ENCODE measurements at places on chromosomes 11 and 22.

DNA sequence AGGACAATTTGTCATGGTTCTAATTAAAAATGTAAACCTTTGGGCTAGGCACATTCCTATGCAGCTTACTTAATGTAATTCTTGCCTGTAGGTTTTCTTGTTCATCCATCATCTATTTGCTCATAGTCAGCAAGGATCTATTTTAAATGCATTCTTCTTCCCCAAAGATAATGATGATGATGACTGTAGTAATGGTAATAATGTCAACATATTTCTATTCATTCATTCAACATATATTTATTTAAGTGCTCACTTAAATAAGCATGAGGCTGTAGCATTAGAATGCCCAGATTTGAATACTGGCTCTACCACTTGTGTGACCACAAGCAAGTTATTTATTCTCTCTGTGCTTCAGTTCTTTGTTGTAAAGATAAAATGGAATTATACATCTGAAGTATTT, 169.6 kb upstream of the SYN3 start:
- no peak for DNase-seq

- DNase-seq: no peak
These were observed 12.5 kb downstream of the PRR5L start for GRCh38 chr11:36308577-36308976.

- DNase-seq: no peak
These were observed 157.0 kb downstream of the BRD1 start for GRCh38 chr22:49670456-49671330.

- DNase-seq: no peak
These were observed 12.6 kb downstream of the PPARA start for GRCh38 chr22:46162771-46163556.

- no peak for DNase-seq
These were observed 251.8 kb upstream of the KIRREL3 start for GRCh38 chr11:127252321-127252720.

- DNase-seq: no peak
These were observed 107.2 kb upstream of the NNMT start for GRCh38 chr11:114188851-114189570.

DNA sequence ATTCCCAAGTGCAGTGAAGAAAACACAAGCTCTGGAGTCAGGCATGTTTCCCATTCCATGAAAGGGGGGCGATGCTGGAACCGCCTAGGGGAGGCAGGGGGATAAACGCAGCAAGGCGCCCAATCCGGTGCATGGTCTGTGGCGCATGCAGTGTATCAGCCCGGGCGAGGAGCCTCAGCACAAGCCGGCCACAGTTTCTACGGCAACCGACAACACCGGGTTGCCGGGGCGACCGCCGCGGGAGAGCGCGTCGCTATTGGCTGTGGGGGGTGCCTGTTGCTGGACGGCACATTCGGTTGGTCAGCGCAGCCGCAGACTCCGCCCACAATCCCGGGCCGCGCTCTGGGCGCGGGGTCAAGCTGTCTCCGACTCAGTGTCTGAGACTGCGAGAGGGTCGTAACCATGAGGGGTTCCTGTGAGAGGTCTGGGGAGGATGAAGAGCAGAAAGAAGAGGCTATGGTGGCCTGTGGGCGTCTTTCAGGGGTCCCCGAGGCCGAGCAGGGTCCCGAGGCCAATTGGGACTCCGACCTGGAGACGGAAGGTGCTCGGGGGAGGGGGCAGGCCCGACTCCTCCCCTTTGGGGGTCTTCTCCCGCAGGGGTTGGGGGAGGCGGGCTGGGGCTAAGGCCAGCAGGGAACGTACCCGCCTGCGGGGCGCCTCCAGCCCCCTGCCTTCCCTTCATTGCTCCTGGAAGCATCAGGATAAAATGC, at the start of gene LRRC74B:
Gene LRRC74B (plus strand): TSS at position 362 of the 710 bp plus-strand sequence. CDS start 41 bp downstream, at position 403.
- DNase-seq: peak; percentile 51

DNA sequence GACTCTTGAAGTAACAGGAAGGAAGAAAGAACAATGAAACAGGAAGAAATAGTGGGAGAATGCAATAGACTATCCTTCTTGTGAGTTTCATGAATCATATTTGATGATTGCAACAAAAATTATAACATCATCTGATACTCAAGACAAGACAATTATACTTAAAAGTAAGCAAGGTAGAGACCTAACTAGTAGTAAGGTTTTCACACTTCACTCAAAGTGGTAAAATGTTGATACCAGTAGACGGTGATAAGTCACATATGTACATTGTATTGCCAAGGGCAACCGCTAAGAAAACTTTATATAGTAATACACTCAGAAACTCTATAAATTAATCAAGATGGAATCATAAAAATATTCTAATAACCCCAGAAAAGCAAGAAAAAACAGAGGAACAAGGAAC, 107.8 kb downstream of the CYP2R1 start:
- DNase-seq: no peak

DNA sequence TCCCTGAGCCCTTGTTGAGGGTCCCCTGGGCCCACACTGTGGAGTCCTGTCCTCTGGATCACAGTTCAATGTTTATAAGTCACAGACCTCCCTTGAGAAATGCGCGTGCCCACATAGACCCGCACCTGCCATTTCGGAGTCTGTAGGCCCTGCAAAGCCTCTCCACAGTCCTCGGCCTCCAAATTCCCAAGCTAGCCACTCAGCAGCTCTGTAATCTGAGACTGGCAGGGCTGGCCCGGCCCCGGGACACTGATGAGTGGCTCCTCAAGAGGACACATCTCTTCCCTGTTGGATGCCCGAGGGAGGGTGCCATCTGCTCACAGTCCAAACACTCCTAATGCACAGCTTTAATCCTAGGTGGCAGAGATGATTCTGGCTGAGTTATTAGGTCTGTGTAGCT, 39.1 kb downstream of the B3GAT1 start:
- no peak for DNase-seq

DNA sequence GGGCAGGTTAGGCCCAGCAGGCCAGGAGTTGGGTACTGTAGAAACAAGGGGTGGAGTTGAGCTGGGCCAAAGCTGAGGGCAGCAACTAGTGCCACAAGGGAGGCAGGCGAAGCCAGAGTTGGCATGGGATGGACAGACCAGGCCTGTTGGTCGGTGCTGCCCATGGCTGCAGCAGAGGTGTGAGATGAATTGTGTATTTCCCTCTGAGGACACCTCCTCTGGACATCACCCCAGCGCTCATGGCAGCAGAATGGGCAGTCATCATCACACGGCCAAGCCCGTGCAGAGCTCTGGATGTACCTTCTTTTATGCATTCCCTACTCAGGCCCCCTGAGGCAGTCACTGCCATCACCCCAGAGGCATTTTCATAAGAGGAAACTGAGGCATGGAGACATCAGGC, 20.3 kb downstream of the TAB1 start:
- no peak for DNase-seq

DNA sequence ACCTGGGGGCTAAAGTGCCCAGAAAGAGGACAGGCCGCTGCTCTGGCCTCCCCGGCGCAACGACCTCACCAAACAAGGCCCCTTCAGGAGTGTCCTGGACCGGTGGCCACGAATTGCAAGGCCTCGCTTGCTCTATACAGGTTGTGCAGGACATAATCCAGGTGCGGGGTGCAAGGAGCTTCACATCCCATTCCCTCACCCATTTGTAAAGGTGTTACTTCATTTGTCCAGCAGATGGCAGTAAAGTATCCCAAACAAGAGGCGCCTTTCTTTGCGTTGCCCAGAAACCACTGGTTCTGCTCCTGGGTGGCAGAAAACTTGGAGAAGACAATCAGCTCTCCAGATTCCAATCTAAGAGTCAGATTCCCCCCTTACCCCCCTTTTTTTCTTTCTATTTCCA, 35.9 kb upstream of the PRDM11 start:
- DNase-seq: peak; percentile 50

- DNase-seq: no peak
These were observed 8.2 kb downstream of the ZNF70 start for GRCh38 chr22:23742505-23743264.

DNA sequence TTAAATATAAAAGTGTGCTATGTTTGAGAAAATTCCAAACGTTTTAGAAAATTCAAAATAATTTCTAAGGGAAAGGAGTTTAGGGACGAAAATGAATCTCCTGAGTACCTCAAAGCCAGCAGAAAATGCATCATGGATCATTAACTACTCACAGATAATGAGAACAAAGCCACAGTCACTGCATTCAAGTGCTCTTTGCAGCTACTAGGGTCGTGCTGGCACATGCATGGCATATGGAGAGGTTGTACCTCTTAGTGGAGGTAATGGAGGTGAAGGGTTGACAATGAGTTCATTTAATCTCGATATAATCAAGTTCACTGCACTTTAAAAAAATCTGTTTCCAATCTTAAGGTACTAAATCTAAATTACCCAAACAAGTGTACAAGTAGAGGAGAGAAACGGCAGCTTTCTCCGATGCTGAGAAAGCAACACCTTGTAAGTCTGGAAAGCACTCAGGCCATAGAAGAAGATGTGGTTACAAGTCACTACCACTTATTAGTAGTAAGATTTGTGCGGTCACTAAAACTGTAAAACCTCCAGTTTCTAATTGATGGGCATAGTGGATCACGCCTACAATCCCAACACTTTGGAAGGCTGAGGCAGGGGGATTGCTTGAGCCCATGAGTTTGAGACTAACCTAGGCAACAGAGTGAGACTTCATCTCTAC, 261.1 kb upstream of the ANO3 start:
- no peak for DNase-seq

DNA sequence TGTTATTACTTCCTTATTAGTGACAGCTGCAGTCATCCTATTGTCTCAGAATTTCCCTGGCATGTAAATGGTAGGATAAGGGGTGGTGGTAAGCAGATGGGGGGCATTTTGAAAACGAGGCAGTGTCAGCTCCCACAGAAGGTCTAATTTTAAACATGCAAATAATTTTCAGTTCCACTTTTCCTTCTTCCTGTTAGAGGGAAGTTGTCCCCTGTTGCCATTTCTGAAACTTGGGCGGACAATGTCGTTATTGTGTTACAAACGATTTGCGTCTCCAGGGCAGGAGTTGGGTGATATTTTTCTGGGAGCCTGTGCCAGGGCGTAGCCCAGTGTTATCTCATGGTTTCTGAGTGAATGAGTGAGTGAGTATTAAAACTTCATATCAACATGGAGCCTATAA, 7.4 kb downstream of the PTPRJ start:
- DNase-seq: no peak

- no peak for DNase-seq
These were observed 54.1 kb upstream of the SOX6 start for GRCh38 chr11:16410479-16410878.

DNA sequence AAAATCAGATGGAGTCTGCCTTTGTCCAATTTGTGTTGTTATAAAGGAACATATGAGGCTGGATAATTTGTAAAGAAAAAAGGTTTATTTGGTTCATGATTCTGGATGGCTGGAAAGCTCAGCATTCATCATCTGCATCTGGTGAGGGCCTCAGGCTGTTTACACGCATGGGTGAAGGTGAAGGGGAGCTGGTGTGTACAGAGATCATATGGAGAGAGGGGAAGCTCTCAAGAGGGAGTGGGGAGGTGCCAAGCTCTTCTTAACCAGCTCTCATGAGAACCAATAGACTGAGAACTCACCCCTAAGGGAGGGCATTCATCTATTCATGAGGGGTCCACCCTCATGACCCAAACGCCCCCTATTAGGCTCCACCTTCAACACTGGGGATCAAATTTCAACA, 40.0 kb downstream of the NEU3 start:
- no peak for DNase-seq

- no peak for DNase-seq
These were observed 1.0 kb upstream of the PLAAT2 start for GRCh38 chr11:63564056-63564774.
